HT1080 (cell line): ENCODE measurements at places on chromosomes 12 and 14. TPM values are rescaled to one million over a fixed set of nuclear protein-coding genes. Genes with fewer than 3 reads are reported as not detected.
A peak's percentile ranks its signal among the peaks of the same experiment; 100 is the strongest.

GRCh38 chr12:26473291-26473690, 277.9 kb downstream of the SSPN start:
- DNase-seq = peak; percentile 6

KRT71 gene
- total RNA-seq = not detected in 2 replicates

DNA sequence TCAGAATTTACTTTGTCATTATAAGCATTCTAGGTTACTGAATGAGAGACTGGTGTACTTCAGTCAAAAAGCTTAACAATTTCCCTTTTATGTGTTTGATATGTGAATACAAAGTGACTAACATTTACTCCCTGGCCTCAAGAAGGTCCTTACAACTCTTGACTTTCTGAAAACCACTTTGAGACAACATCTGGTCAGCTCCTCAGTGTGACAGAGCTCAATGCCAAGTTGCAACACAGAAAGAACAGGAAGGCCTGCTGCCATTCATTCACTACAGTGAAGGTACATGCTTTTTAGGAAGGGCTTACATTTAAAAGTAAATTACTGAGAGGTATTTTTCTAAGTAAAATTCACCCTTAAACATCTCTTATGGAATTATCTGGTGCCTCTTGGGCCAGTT, 2.3 kb upstream of the NAA30 start:
- no peak for DNase-seq

DNA sequence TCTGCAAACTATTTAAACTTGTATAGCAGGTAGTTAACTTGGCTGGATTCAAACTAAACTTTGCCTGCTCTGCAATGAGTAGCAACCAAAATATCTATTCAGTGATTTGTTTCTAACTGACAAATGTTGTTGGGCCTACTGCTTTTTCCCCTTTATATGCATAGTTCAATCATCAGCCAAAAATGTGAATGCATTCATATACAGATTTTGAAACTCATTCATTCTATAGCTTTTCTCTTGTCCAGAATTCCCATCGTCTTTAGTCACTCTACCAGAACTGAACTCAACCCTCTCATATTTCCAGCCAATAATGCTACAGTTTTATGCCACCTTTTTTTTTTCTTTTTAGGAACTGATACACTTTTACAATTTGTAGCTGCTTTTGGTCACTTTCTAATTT, 599.8 kb downstream of the RPL10L start:
- no peak for DNase-seq

HOXC10 gene
- 2.7 and 3.8 TPM in 2 replicates for total RNA-seq

GRCh38 chr14:98886982-98887381, 385.0 kb downstream of the BCL11B start:
- no peak for DNase-seq

- DNase-seq = no peak
These were observed 107.1 kb downstream of the PAX9 start for GRCh38 chr14:36768638-36769337.

FZD10 gene
- total RNA-seq = not detected in 2 replicates

DNA sequence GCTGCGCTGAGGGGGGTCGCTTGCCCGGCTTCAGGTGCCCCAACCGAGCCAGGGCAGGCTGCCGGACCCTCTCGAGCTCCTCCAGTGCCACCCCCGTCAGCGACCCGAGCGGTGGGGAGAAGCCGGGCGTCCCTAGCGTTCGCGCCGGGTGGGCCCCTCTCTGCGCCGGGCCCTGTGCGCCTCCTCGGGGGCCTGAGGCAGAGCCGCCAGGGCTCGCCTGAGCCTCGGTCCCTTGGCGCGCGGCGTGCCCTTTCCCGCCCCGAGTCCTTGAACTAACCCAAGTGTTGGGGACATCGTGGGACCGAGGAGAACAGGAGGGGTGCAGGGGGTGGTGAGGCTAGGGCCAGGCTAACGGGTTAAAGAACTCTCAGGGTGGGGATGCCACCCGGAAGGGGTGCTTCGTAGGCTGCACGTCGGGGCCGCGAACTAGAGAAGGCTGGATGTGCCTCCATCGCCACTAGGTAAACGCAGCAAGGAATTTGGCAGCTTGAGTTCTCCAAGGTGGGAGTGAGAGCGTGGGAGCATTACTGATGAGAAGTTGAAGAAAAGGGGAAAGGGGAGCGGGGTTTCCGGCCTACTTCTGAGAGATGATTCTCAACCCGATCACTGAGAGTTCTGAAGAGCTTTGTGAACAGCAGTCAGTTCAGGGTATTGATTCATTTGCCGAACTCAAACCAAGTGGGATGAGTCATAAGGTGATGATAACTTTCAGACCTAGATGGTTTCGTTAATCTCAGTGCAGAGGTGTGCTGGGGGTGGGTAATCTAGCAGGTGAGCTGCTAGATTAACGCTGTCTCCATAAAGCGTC, 618 bp downstream of the RNF34 start:
- peak; percentile 50 for DNase-seq

DNA sequence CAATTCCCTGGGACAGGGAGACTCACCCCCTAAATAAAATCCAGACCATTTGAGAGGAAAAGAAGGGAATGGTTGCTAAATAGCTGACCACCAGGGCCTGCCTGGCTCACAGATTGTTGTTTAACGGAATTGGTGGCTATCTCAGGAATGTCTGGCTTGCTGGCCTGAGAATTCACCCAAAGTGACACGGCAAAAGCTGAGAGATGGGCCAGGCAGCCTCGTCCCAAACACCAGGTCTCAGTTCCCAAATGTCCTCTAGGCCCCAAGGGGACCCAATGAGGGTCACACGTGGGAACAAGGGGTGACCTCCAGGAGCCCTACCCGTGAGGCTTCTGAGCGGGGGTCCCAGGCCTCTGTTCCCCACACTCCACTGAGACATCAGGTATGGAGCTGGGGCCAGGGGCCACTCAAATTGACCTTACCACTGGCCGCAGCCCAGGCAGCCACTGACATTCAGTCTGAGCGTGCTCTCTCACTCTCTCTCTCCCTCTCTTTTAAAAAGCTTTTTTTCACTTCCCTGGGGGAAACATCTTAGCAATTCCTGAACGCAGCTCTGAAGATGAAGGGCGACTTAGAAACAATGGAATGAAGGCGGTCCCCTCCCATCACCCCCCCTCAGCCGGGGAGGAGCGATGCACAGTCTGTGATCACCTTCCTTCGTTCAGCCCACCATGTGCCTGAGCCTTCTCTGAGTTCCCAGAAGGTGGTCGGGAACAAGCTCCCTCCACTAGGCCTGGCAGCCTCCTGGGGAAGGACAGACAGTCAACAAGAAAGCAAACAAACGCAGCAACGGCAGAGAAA, 131.2 kb downstream of the SCARB1 start:
- DNase-seq = no peak

GRCh38 chr14:30559638-30560091, 707 bp downstream of the G2E3 start:
- peak; percentile 33 for DNase-seq

GRCh38 chr12:123223241-123223668, 9.7 kb downstream of the MPHOSPH9 start:
- DNase-seq = no peak

- no peak for DNase-seq
These were observed 69.8 kb downstream of the EML1 start for GRCh38 chr14:99863059-99863458.

- peak; percentile 5 for DNase-seq
These were observed 34.3 kb upstream of the SLC38A1 start for GRCh38 chr12:46303039-46303666.

MVK gene
- total RNA-seq = 52.5 and 62.2 TPM in 2 replicates

DNA sequence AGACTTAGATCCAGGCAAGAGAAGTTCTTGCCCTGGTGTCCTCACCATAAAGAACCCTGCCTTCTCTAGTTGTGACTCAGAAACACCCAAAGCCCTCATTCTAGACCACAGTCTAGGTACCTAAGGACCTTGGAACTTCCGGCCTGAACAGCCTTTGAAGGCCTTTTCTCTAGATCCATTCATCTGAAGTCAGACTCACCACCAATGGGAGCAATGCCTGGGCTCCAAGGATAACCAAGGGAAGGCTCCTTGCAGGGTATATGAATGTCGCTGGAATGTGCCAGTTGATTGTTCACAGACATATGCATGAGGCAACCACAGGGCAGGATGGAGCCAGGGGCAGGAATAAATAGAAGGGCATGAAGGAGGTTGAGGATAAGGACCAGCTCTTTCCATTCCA, 86.3 kb downstream of the PLCZ1 start:
- peak; percentile 83 for DNase-seq

GRCh38 chr14:95317817-95318343, 1.8 kb downstream of the CLMN start:
- DNase-seq = no peak

DNA sequence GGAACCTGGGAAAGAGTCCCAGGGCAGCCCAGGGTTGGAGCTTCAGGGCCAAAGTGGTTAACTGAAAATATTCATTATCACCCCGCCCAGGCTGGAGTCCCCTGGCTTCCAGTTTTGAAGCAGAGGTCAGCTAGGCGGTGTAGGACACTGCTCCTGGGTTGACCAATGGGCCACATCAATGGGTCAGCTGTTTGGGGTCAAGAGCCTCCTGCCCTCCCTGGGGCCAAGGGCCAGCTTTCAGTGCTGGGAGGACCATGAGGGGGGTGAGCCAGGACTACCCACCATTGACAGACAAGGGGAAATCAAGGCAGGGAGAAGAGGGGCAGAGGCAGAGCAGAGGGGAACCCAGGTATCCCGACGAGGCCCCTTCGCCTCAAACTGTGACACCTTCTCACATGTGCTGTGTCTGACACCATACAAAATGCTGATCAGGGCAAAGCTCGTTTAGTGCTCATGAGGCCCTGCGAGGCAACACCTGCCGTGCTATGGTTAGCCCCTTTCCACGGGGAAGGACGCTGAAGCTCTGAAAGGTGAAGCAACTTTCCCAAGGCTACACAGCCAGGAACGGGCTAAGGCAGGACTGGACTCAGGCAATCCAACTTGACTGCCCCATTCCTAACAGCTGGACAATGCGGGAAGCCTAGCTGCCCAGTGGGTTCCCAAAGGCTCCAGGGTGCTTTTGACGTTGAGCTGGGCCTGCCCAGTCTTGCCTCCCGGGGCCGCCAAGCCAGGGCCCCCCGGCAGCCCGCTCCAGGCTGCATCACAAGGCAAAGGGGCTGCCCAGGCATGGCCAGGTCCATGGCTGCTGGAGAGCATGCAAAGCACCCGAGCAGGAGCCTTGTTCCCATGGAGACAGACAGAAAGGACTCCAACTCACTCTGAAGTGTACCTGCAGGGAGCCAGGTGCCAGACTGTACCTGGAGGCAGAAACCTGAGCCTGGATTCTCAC, 2.0 kb downstream of the SYNE3 start:
- no peak for DNase-seq

DNA sequence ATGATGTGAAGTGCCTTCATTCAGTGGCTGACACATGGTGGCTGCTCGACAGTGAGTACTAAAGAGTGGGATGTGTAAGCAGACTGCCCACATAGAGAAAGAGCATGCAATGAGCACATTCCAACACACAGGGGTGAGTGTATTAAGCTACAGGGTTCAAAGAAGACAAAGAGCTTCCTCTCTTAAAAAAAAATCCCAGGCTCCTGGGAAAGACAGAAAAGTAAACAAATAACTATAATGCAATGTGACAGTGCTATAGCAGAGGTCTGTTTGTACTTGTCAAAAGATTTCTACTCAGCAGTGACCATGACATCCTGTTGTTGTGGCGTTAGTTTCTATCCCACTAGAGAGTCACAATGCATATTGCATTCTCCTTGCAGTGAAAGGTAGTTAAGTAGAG, 12.4 kb upstream of the PCNX1 start:
- no peak for DNase-seq

ZFP36L1 gene
- 53.0 and 70.7 TPM in 2 replicates for total RNA-seq

DNA sequence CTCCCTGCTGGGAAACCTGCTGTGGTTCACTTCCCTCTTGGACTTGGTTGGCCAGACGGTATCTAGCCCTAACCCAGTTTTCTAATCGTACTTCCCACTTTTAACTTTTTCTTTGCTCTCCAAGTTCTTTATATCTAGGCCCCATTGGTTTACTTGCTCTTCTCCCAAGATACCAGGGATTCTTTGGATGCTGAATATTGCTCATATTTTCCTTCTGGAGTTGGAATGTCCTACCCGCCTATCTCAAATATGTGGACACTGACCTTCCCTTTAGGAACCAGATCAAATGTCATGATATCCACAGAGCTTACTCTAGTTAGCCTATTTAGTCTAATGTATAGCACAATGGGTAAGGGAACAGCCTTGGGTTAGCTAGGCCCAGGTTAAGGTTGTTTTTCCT, 228.6 kb downstream of the DACT1 start:
- DNase-seq = no peak

- no peak for DNase-seq
These were observed 242.7 kb downstream of the BCL11B start for GRCh38 chr14:99029145-99029915.

GRCh38 chr14:23430016-23430722, 5.3 kb downstream of the MYH7 start:
- DNase-seq = no peak

DNA sequence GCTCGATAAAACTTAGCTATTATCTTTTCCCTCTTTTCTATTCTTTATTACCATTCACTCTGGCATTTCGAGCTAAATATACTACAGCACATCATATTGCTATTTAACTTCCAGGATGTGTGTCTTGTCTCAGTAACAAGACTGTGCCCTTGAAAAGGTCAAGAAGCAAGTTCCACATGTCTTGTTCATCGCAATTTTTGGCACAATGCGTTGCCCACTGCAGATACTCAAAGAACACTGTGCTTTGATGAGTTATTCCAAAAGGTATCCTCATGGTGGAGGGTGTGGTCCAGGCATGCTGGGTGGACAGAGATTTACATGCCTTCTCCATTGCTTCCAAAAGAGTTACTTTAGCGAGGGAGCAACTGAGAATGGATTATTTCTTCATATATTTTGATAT, 6.6 kb downstream of the E2F7 start:
- peak; percentile 36 for DNase-seq

P3H3 gene
- 31.5 and 31.7 TPM in 2 replicates for total RNA-seq

GRCh38 chr14:60008042-60008441, 83.7 kb upstream of the PCNX4 start:
- no peak for DNase-seq

- peak; percentile 28 for DNase-seq
These were observed 17.4 kb downstream of the FOXN4 start for GRCh38 chr12:109291521-109292341.

CLEC4E gene
- total RNA-seq = not detected in 2 replicates

- DNase-seq = no peak
These were observed 1.3 kb upstream of the TBX5 start for GRCh38 chr12:114406984-114407841.

- peak; percentile 68 for DNase-seq
These were observed 53.7 kb downstream of the CCNK start for GRCh38 chr14:99534863-99535262.

- no peak for DNase-seq
These were observed 253.2 kb downstream of the BMP4 start for GRCh38 chr14:53703457-53703856.

GRCh38 chr14:96867634-96868033, 70.5 kb downstream of the VRK1 start:
- DNase-seq = no peak

CPNE6 gene
- total RNA-seq = not detected in 2 replicates

HOXC5 gene
- 0.70 and 2.3 TPM in 2 replicates for total RNA-seq
